ENCODE measurements at places on chromosomes 16 and 17.
A peak's percentile ranks its signal among the peaks of the same experiment; 100 is the strongest.

DNA sequence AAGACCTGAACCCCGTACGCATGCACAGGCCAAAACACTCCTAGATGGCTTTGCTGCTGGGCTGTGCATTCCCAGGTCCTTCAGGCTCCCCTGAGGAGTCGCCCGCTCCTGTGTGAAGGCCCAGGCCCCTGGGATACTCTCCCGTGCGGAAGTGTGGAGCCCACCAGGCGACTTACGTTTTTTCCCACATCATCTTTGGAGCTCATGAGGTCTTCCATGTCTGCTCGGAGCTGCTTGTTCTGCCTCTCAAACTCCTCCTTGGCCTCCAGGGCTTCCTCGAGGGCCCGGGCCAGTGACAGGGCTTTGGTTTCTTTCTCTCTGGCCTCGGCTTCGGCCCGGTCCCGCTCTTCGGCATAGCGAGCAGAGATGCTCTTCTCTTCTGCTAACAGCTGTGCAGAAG lies 56.4 kb downstream of the NDEL1 start:
- no peak for DNase-seq

GRCh38 chr17:30368912-30369720 lies 9.6 kb upstream of the CPD start:
- no peak for DNase-seq

GRCh38 chr17:72270273-72270924 lies 149.6 kb downstream of the SOX9 start:
- DNase-seq = no peak

- no peak for DNase-seq
Observed at GRCh38 chr16:20122011-20122410, 48.3 kb upstream of the GPR139 start.

- DNase-seq = no peak
Observed at GRCh38 chr17:38628441-38628840, 22.7 kb upstream of the SRCIN1 start.

GRCh38 chr16:21646721-21647561 lies 5.5 kb downstream of the IGSF6 start:
- DNase-seq = peak; percentile 47

DNA sequence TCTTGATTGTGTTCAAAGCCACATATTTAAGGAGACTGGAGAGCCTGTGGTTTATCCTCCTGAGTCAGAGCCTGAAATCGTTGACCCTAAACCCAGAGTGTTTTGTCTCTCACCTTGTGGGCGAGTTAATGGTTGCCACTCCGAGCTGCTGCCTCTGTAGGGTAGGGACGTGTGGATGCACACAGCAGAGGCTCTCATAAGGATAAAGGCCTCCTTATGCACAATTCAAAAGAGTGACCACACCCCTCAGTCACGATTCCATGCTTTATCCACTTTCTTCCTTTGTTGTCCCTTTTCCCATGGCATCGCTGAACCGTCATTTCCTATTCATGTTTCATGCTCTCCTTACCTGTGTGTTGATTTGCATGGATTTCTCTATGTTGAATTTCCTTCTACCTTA lies 805.0 kb upstream of the RBFOX1 start:
- DNase-seq = no peak

GRCh38 chr17:28325211-28325610 lies 6.2 kb downstream of the TMEM97 start:
- no peak for DNase-seq

DNA sequence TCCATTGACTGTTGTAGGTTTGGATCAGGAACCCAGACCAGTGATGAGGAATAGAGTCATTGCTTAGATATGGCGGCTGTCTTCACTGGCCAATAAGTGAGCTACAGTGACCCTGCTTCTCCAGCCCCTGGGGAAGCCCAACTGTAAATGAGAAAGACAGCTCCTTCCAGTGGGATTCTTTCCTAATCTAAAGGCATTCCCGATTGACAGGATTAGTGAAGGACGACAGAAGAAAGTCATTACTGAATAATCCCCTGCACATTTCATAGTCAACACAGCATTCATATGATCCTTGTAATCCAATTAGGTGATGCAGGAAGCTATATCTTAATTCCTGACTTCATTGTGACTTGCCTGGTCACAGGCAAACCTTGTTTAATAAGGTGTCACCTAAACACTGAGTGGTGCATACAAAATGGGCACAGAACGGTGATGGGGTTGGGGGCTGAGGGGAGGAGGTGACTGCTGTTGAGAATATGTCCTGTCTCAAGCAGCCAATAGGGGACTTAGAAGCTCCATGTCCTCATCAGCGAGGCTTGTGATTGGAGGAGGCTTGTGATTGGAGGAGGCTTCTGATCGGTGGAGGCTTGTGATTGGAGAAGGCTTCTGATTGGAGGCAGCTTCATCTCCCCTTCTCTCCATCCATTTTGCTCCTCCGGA lies 242.6 kb downstream of the XYLT1 start:
- no peak for DNase-seq

GRCh38 chr16:51431517-51432241 lies 280.6 kb upstream of the SALL1 start:
- DNase-seq = no peak

DNA sequence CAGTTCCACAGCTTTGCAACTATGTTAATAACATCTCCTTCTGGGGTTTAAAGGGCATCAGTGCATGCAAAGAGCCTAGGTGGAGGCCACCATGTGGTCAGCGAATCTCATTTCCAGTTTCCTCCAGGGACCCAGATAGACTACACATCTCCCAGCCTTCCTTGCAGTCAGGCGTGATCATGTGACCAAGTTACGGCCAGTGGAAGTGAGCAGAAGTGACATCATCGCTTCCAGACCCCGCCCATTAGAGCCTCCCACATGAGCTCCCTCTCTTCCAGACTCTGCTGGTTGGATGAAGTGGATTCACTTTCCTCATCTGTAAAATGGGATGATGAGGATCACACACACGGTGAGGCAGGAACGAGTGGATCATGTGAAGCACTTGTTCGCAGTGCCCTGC lies 27.4 kb upstream of the KDM8 start:
- DNase-seq = no peak

DNA sequence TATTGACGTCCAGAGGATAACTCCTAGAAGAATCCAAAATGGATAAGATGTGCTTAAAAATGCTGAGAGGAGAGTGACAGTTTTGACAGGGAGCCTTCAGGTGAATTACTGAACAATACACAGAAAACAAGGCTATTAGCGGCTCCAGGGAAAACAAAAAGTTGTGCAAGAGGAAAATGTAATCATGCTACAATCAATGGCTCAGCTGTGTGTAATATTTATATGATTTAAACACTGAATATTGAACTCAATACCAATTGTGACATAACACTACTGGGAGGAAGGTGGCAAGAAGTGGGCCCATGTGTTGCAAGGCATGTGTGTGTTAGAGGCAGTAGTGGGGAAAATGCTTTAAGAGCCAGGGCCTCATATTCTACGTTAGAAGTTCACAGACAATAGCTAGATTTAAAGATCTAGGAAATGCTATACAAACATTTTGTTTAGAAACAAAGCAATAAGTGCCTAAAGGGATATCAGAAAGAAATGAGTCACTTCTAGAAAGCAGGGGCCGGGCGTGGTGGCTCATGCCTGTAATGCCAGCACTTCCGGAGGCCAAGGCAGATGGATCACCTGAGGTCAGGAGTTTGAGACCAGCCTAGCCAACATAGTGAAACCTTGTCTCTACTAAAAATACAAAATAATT lies 253.2 kb upstream of the IRX5 start:
- no peak for DNase-seq

GRCh38 chr16:25419681-25420080 lies 162.0 kb upstream of the ZKSCAN2 start:
- no peak for DNase-seq

DNA sequence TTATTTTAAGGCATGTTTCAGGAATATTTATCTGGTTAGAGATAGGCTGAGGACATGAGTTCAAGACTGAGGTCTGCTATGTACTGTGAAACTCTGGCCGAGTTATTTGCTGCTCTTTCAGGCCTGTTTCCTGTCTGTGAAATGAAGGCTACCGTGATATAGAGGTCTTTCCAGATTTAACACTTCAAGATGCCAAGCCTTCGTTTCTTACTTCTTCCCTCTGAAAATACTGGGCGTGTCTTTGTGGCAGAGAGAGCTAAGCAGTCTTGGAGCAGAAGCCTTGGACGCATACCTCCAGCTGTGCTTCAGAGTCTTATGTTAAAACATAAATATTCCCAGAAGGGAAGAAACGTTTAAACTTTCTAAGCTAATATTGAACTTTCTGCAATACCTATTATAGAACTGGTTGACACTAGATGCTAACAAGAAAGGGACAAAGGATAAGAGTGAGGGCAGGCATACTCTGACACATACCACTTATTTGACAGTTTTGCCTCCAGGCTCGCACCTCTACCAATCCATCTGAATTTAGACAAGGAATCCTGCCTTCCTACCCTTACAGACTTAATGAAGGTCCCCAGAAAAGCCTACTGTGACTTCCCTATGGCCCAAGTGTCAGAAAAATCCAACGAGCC lies 17.5 kb downstream of the WIPI1 start:
- no peak for DNase-seq

DNA sequence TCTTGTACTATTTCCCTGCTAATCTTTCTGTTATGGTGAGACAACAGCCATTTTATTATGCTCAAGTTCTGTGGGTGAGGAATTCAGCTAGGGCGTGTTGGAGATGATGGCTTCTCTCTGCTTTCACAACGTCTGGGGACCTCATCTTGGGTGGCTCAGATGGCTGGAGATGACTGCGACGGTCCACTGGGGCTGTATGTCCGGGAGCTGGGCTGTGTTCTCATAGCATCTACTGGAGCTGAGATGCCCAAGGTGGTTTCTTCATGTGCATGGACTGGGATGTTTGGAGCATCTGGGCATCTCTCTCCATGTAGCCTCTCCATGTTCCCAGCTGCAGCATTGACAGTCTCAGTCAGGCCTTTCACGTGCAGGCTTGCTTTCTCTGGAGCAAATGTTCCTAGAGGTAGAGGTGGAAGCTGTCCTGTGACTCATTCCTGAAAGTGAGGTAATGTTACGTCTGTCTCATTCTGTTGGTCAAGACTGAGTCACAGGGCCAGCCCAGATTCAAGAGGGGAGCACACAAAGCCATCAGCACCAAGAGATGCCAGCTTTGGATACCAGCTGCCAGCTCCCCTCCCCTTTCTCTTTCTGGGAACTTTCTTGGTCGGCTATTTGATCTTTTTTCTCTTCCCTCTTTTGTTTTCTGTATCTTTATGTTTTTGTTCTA lies 96.2 kb downstream of the RAP1GAP2 start:
- DNase-seq = no peak

DNA sequence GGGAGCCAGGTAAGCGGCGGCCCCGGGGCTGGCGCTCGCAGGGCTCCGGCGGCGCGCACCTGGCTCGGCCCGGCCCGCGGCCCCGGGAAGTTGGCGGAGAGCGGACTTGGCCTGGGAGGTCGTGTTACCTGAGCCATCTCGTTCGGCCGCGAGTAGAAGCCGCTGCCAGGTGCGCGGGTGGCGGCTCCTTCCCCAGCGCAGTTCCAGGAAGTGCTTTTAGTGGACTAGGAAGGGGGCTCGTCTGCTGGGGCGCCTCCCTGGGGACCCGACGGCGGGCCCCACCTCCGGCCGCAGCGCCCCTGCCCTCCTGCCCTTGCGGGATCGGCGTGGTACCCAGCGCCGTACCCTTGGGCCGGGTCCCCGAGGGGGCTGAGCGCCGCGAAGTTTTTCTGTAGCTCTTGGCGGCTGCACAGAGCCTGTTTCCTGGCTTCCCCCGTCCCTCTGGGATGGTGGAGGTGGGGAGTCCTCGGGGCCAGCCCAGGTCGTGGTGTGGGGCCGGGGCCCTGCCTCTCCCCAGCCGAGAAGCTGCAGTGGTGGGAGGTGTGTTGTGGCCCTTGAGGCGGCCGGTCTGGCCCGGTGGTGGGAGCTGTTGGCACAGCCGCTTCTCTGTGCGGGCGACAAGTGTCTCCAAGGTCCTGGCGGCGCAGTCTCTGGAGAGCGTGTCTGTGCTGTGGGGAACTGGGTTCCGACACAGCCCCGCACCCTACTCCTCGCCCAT lies 96.9 kb downstream of the RAB11FIP4 start:
- DNase-seq = no peak

GRCh38 chr17:82925336-82925735 lies 85.5 kb upstream of the ZNF750 start:
- no peak for DNase-seq

- DNase-seq = no peak
Observed at GRCh38 chr17:60610473-60610872, 10.5 kb downstream of the PPM1D start.

GRCh38 chr17:65160516-65160915 lies 23.3 kb downstream of the RGS9 start:
- DNase-seq = no peak

- no peak for DNase-seq
Observed at GRCh38 chr16:88120812-88121211, 169.6 kb downstream of the BANP start.

DNA sequence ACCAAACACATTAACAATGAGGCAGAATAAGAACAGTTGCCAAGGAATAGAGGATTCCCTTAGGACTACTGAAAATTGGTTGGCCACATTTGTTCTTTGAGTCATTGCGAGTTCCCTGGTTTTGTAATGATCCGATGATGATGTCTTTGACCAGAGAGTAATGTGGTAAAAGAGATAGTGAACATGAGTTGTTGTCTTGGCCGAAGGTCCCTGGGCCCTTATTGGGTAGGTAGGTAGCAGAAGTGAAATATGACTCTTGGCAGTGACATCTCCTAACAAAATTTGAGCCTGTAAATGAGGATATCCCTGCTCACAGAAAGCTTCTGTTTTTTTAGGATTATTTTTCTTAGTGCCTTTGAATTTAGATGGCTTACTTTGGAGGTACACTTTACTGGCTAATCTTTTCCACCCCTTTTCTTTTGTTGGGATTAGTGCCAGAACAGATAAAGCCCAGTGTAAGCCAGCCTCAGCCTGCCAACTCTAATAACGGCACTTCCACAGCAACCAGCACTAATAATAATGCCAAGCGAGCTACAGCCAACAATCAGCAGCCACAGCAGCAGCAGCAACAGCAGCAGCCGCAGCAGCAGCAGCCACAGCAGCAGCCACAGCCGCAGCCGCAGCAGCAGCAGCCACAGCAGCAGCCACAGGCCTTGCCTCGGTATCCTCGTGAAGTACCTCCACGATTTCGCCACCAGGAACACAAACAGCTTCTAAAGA lies 47.2 kb downstream of the TNRC6A start:
- DNase-seq = no peak

DNA sequence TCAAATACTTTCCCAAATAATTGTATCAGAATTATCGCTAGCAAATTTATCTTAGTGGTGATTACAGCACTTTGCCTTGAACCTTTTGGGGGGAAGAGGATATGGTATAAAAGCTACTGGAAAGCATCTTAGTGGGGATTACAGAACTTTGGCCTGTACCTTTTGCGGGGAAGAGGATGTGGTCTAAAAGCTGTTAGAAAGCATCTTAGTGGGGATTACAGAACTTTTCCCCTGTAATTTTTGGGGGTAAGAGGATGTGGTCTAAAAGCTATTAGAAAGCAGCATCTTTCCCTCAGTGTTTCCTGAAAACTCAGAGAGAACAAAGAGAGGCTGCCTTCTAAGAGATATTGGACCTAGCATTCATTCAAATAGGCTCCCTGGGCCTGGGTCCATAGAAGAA lies 4.1 kb downstream of the SLFN12 start:
- no peak for DNase-seq

GRCh38 chr17:51161541-51161940 lies 4.7 kb upstream of the NME2 start:
- DNase-seq = no peak

Data from activated naive CD8-positive, alpha-beta T cell treated with anti-CD3 and anti-CD28 coated beads, Interleukin-2, amount 50 U/mL, for 16 hours (primary cell).